Stimulated activated CD8-positive, alpha-beta memory T cell treated with anti-CD3 and anti-CD28 coated beads, Interleukin-4, amount 100 ng/mL, for 4 hours (primary cell): ENCODE measurements at places on chromosomes 5 and 9.
A peak's percentile ranks its signal among the peaks of the same experiment; 100 is the strongest.

DNA sequence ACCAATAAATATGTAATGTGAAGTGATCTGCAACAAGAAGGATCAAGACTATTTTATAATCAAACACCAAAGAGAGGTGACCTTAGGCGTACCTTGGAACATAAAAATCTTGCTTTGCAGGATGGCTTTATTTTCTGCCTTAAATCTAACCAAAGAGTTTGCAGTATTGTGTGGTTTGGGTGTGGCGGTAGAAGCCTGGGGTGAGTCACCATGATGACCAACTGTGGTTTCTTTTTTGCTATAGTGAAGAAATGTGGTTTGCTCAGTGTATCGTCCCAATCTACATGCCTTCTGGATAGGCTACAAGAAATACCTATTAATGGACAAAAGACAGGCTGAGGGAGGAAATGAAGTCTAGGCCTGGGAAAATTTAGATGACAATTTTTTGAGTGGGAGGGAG, 5.1 kb upstream of the CAST start:
- DNase-seq: peak; percentile 34

GRCh38 chr9:131432597-131433301, 38.9 kb downstream of the PRRC2B start:
- DNase-seq: no peak

GRCh38 chr5:42624912-42625311, 131.7 kb upstream of the CCDC152 start:
- no peak for DNase-seq

DNA sequence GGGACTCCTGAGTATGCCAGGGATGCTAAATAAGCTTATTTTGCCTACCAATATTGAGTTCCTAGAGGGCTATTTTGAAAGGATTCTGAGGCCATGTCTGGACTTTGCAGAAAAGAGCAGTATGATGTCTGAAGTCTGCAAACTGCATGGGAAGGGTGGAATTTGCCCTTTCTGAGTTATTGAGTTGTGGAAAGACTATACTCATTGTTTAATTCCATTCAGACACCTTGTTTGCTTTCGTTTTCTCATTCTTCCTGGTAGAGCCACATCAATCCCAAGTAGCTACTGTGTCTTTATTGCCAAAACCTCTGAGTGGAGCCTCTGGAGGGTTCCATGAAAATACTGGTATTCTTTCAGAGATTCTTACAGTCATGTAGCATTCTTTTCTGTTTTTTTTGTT, 50.9 kb upstream of the PPP1R2B start:
- no peak for DNase-seq

- no peak for DNase-seq
These were observed 54.0 kb downstream of the PLPP1 start for GRCh38 chr5:55480781-55481180.

- no peak for DNase-seq
These were observed 185.5 kb downstream of the DMRT2 start for GRCh38 chr9:1235650-1236049.

- no peak for DNase-seq
These were observed 1.6 kb downstream of the CENPP start for GRCh38 chr9:92327283-92327850.

DNA sequence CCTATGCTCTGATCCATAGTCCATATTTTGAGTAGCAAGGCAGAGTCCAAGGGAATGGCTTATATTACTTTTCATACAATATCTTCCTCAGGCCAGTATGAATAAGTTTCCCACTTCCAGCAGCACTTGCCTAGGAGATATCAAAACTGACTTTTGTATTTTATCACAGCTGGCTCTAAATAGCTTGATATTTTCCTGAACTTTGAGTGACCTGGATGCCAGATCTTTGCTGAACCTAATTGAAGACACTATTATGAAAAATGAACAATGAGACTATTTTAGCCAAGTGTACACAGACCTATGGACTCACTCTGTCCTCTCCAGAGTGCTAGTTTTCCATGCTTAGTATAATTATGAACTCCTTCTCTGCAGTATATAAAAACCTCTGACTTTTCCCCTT, 475.6 kb upstream of the PTGER4 start:
- DNase-seq: no peak

- DNase-seq: no peak
These were observed 96.3 kb downstream of the GLDC start for GRCh38 chr9:6549106-6549800.
